T-helper 17 cell (primary cell): ENCODE measurements at places on chromosomes 7 and 10. TPM values are rescaled to one million over a fixed set of nuclear protein-coding genes. Genes with fewer than 3 reads are reported as not detected.
A peak's percentile ranks its signal among the peaks of the same experiment; 100 is the strongest.

DNA sequence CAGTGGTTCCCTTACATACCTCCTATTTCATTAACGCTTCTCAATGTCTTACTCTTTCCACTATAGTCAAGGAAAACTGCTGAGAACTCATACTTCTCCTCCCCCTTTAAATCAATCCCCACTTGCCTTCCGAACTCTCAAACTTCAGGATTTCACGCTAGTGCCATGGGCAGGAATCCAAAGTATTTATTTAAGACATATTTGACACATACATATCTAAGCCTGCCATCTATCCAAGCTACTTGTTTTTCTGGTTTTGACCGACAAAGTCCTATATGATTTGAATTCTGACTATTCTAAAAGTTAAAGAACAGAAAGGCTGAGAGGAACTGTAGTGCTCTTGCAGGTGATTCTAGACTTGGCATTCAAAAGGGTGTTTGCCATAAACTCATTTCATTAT lies 51.8 kb downstream of the CCDC6 start:
- H3K27me3 ChIP-seq, result no peaks in the 10 kb centered on the region
- peaks cover 40% of the 10 kb centered on the region for H3K4me1 ChIP-seq
- H3K27ac ChIP-seq, result peak overlapping the region; percentile 39

The CTAGE8 gene
- total RNA-seq, result 1.6 TPM

GRCh38 chr10:2658780-2659179 lies 408.6 kb upstream of the PFKP start:
- no peak overlapping the region for H3K4me3 ChIP-seq
- H3K27ac ChIP-seq, result no peak overlapping the region
- H3K4me1 ChIP-seq, result no peaks in the 10 kb centered on the region
- H3K36me3 ChIP-seq, result no peaks in the 10 kb centered on the region
- DNase-seq, result no peak
- H3K27me3 ChIP-seq, result peaks cover 13% of the 10 kb centered on the region

GRCh38 chr7:65554-65953 lies 126.8 kb upstream of the FAM20C start:
- no peaks in the 10 kb centered on the region for H3K36me3 ChIP-seq
- H3K27me3 ChIP-seq, result peaks cover 23% of the 10 kb centered on the region
- H3K4me1 ChIP-seq, result peaks cover 4% of the 10 kb centered on the region
- no peak overlapping the region for H3K27ac ChIP-seq
- no peak overlapping the region for H3K4me3 ChIP-seq

The FOXP2 gene
- total RNA-seq, result not detected
